ENCODE measurements at places on chromosomes 16 and 17. TPM values are rescaled to one million over a fixed set of nuclear protein-coding genes. Genes with fewer than 3 reads are reported as not detected.

EMP2 gene
- total RNA-seq = 23.3 TPM

MT1F gene
- 12.9 TPM for total RNA-seq

KCNH6 gene
- total RNA-seq = not detected

HOXB1 gene
- not detected for total RNA-seq

PRR35 gene
- total RNA-seq = 0.05 TPM

Measured in A549 treated with DMSO at 1 μM for 4 hours (cell line).